DMS153 (cell line): ENCODE measurements at places on chromosomes 12 and 14.

- DNase-seq = no peak
Measured at GRCh38 chr12:110860833-110861296, 14.1 kb downstream of the CCDC63 start.

GRCh38 chr12:41936333-41936732 is 208.3 kb downstream of the GXYLT1 start:
- no peak for DNase-seq

DNA sequence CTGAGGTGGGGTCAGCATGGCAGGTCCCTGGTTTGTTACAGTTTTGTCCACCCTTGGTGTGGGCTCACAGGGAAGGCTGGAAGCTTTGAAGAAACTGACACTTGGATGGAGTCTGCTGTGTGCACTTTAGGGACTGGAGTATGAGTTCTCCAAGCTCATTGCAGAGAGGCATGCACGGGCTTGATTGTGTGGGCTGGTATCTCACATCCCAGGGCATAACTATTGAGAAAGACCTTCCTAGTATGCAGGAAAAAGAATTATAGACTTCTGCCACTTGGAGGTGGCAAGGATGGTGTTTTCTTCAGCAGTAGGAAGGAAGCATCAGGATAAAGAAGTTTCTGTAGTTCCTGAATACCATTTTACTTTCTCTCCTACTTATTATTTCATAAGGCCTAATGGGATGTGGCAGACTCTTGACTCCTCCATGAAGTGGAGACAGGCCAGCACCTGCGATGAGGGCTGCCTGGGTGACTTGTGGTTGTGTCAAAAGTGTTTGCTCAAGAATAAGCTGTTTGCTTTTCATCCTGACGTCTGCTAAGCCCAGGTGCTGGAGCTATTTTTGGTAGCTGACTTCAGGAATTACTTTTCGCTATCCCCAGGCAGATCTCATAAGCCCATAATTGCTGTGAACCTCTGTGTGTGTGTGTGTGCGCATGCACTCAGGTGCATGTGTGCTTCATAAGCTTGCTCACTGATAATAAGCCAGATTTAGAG is 125.8 kb downstream of the KTN1 start:
- peak; percentile 98 for DNase-seq

DNA sequence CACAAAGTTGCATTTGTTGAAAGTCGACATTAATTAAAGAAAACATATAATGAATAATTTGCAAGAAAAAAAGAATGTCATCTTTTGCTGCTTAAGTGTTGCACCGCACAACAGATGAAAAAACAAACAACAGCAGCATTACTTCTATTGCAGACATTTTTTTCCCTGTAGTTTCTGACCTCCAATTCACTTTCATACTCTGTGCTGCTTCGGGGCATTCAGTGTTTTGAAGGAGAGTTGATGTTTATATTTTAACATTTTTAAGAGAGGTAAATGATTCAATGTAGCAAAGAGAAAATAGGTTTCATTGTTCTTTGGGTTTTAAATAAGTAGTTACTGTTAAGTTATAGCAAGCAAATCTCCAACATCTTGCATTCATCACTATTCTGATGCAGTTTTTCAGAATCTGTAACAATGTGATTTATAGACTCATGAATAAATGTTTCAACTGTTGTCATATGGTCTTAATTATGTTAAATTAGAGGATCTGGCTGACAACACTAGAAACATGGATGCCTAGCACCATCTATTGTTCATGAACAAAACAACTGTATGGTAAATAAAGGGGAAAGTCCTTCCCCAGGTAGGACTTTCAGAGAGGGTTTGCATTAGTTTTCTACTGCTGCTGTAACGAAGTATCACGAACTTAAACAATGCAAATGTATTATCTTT is 168.1 kb downstream of the BCAT1 start:
- DNase-seq = no peak

GRCh38 chr12:31257784-31258183 is 68.2 kb downstream of the SINHCAF start:
- no peak for DNase-seq

GRCh38 chr12:57569858-57570257 is 20.0 kb downstream of the KIF5A start:
- no peak for DNase-seq

GRCh38 chr12:5083955-5084849 is 40.5 kb downstream of the KCNA5 start:
- DNase-seq = no peak
